ENCODE measurements at places on chromosomes 1 and 21. TPM values are rescaled to one million over a fixed set of nuclear protein-coding genes. Genes with fewer than 3 reads are reported as not detected.

The BCL2L15 gene
- polyA plus RNA-seq = not detected

The STIL gene
- polyA plus RNA-seq = 0.54 TPM

The MYOG gene
- not detected for polyA plus RNA-seq

The OR2T33 gene
- not detected for polyA plus RNA-seq

The ST6GALNAC5 gene
- not detected for polyA plus RNA-seq

The OR6K3 gene
- not detected for polyA plus RNA-seq

The CYP2J2 gene
- 0.67 TPM for polyA plus RNA-seq

- H3K4me3 ChIP-seq = no peak overlapping the region
- no peak overlapping the region for H3K27ac ChIP-seq
- no peak for DNase-seq
- peaks cover 47% of the 10 kb centered on the region for H3K36me3 ChIP-seq
Observed at GRCh38 chr1:37564892-37565291, 8.2 kb downstream of the DNALI1 start.

DNA sequence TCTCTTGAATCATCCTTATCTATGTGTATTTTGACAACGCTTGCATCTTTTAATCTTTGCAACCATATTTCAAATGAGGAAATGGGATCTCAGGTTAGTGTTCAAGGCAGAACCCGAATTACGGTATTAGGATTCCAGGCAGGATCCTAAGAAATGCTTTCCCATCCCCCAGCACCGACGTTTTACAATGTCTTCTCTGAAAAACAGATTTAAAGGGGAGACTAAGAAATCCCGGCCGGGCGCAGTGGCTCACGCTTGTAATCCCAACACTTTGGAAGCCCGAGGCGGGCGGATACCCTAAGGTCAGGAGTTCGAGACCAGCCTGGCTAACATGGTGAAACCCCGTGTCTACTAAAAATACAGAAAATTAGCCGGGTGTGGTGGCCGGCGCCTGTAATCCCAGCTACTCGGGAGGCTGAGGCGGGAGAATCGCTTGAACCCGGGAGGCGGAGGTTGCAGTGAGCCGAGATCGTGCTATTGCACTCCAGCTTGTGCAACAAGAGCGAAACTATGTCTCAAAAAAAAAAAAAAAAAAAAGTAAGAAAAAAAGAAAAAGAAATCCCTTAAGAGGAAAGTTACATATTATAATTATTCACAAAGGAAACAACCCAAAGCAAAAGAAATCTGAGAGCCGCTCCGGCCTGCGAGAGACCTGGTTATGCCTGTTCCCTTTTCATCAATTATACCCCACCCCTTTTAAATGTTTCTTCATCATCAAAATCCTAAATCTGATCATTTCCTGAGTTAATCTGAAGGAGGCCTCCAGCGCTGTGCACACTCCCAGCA lies 801 bp upstream of the GORAB start:
- no peaks in the 10 kb centered on the region for H3K27me3 ChIP-seq
- no peaks in the 10 kb centered on the region for H3K36me3 ChIP-seq
- H3K27ac ChIP-seq = no peak overlapping the region
- H3K4me1 ChIP-seq = peaks cover 4% of the 10 kb centered on the region
- DNase-seq = no peak

- no peak overlapping the region for H3K4me3 ChIP-seq
- no peak overlapping the region for H3K27ac ChIP-seq
- peaks cover 36% of the 10 kb centered on the region for H3K4me1 ChIP-seq
- no peaks in the 10 kb centered on the region for H3K27me3 ChIP-seq
- DNase-seq = no peak
Observed at GRCh38 chr1:230153641-230154296, 86.7 kb downstream of the GALNT2 start.

DNA sequence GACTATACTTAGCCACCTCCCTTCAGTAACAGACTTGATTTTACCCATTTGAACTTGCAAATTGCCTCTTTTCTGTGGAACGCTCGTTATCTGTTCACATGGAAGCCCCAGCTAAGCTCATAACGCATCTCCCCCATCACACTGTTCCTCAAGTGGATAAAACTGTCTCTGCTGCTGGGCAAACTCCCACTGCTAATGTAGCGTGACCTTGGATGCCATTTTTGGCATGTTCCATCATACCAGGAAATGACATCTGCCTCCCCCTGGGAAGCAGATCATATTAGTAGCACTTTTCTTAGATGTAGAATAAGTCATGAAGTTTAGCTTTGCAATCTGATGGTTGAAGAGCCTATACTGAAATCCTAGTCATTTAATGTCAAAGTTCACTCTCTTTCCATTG lies 528.7 kb upstream of the PLXNA2 start:
- no peaks in the 10 kb centered on the region for H3K4me1 ChIP-seq
- DNase-seq = no peak
- no peak overlapping the region for H3K4me3 ChIP-seq
- no peak overlapping the region for H3K27ac ChIP-seq
- no peaks in the 10 kb centered on the region for H3K27me3 ChIP-seq
- no peaks in the 10 kb centered on the region for H3K36me3 ChIP-seq

DNA sequence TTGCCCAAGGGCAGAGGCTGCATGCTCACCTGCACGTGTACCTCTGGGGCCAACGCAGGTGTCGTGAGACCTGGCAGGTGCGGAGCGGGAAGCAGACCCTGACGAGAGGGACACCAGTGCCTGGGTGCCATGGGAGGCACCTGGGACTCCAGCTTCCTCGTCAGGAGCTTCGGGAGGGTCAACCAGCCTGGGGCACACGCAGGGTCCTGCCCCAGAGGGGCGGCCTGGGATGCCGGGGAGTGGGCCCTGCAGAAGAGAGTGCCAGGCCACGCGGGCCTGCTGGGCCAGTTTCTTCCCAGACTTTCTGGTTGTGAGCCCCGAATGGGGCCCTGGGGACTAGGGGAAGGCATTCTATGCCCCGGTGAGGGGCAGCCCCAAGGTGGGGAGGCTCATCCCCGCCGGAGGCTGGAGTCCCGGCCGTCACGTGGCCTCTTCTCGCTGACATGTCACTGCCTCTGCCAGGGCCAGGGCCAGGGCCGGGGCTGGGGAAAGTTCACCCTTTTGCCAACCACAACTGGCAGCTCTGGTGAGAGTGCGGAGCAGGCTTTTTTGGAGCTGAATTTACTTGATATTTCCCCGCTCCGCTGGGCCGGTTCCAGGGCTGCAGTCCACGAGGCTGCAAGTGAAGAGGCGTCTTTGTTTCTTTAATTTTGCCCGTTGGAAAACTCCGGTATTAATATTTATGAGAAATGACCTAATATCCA lies 38.5 kb upstream of the ACTRT2 start:
- no peak overlapping the region for H3K4me3 ChIP-seq
- H3K27ac ChIP-seq = no peak overlapping the region
- H3K36me3 ChIP-seq = no peaks in the 10 kb centered on the region
- H3K4me1 ChIP-seq = no peaks in the 10 kb centered on the region
- DNase-seq = no peak

GRCh38 chr1:94438692-94439276 lies 20.6 kb downstream of the ABCD3 start:
- no peak overlapping the region for H3K4me3 ChIP-seq
- no peak for DNase-seq

- H3K36me3 ChIP-seq = no peaks in the 10 kb centered on the region
- H3K27me3 ChIP-seq = no peaks in the 10 kb centered on the region
- no peak overlapping the region for H3K4me3 ChIP-seq
- DNase-seq = no peak
Observed at GRCh38 chr1:70005386-70006034, 199.9 kb downstream of the LRRC40 start.

- no peaks in the 10 kb centered on the region for H3K36me3 ChIP-seq
- peaks cover 13% of the 10 kb centered on the region for H3K27me3 ChIP-seq
- no peak for DNase-seq
Observed at GRCh38 chr21:45408271-45408791, 3.4 kb downstream of the COL18A1 start.

DNA sequence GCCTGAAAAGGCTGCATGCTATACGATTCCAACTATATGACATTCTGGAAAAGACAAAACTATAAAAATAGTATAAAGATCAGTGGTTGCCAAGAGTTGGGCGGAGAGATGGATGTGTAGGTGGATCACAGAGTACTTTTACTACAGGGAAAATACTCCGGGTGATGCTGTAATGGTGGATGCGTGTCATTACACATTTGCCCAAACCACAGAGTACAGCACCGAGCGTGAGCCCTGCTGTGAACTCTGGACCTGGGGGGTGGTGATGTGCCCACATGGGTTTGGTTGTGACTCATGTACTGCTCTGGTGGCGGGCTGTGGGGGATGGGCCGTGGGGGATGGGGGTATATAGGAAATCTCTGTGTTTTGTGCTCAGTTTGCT lies 162.7 kb upstream of the COL6A1 start:
- H3K27me3 ChIP-seq = peaks cover 16% of the 10 kb centered on the region
- H3K4me3 ChIP-seq = no peak overlapping the region
- no peak overlapping the region for H3K27ac ChIP-seq
- DNase-seq = no peak

DNA sequence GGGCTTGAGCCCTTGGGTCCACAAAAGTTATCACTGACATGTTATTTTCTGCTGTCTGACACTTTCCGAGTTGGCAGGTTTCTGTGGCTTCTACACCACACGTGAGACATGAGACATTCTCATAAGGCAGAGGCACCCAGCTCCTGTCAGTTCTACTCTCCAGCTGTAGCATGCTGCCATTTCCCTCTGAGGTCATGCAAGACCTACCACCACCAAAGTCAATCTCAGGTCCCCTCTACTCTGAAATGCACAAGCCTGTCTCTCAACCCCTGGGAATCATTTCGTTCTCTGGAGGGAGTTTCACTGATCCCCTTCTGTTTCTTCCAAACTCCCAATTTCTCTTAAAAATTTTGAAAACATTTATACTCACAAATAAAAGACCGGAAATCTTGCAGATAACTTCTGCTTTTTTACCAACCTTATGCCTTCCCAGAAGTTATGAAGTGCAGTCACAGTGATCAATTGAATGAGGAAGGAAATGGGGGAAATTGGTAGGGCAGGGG lies 39.5 kb upstream of the CR2 start:
- H3K4me1 ChIP-seq = no peaks in the 10 kb centered on the region
- H3K27ac ChIP-seq = no peak overlapping the region
- no peaks in the 10 kb centered on the region for H3K36me3 ChIP-seq
- no peak overlapping the region for H3K4me3 ChIP-seq
- peaks cover 4% of the 10 kb centered on the region for H3K27me3 ChIP-seq

- no peak for DNase-seq
- peaks cover 9% of the 10 kb centered on the region for H3K27me3 ChIP-seq
- H3K27ac ChIP-seq = no peak overlapping the region
- peaks cover 12% of the 10 kb centered on the region for H3K4me1 ChIP-seq
- no peak overlapping the region for H3K4me3 ChIP-seq
Observed at GRCh38 chr1:161495490-161495889, 9.8 kb upstream of the FCGR2A start.

DNA sequence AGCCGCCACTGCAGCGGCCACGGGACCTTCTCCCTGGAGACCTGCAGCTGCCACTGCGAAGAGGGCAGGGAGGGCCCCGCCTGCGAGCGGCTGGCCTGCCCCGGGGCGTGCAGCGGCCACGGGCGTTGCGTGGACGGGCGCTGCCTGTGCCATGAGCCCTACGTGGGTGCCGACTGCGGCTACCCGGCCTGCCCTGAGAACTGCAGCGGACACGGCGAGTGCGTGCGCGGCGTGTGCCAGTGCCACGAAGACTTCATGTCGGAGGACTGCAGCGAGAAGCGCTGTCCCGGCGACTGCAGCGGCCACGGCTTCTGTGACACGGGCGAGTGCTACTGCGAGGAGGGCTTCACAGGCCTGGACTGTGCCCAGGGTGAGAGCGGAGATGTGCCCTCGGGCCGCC lies 11.7 kb downstream of the TNN start:
- no peaks in the 10 kb centered on the region for H3K27me3 ChIP-seq
- H3K4me3 ChIP-seq = no peak overlapping the region
- no peaks in the 10 kb centered on the region for H3K36me3 ChIP-seq
- no peaks in the 10 kb centered on the region for H3K4me1 ChIP-seq
- DNase-seq = no peak
- H3K27ac ChIP-seq = no peak overlapping the region

DNA sequence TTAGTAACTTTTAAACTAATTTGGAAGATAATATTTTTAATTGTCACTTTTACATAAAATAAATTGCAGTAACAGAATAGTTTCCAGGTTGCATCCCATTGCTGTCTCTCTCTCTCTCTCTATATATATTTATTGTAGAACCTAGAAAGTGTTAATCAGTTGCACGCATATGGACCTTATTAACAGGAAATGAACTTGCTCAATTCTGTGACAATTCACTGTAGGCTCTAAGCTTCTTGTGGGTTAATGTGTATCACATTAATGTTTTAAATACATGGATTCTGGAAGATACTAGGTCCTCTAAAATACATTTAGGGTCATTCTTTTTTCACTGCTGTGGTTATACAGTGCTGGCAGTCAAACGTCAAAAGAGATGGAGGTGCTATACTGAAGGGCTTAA lies 33.1 kb downstream of the LRRC71 start:
- no peak overlapping the region for H3K4me3 ChIP-seq
- H3K36me3 ChIP-seq = no peaks in the 10 kb centered on the region
- no peak for DNase-seq
- peaks cover 3% of the 10 kb centered on the region for H3K27me3 ChIP-seq

- H3K27ac ChIP-seq = no peak overlapping the region
- no peaks in the 10 kb centered on the region for H3K4me1 ChIP-seq
- no peak overlapping the region for H3K4me3 ChIP-seq
- peaks cover 5% of the 10 kb centered on the region for H3K27me3 ChIP-seq
- H3K36me3 ChIP-seq = no peaks in the 10 kb centered on the region
Observed at GRCh38 chr1:147726168-147726567, 34.2 kb downstream of the GJA5 start.
